Endodermal cell (in vitro differentiated cells): ENCODE measurements at places on chromosomes 4 and X.

- DNase-seq = no peak
These were observed 8.4 kb downstream of the RPL39 start for GRCh38 chrX:119783026-119783425.

DNA sequence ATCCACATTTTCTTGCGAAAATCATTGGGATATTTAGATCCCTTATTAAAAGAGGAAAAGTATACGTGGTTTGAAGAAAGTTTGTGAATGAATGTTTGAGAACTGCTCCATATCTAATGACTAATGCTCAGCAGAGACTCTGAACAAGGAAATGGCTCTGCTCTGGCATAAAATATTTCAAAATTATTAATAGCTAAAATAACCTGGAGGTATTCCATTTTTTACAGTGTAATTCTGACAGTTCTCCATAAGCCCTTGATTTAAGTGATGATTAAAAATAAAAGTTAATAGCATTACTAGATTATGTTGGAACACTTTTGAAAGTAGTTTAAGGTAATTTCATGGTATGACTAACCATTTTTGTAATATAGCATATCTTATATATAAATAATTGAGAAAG is 1276.9 kb upstream of the TENM3 start:
- no peak for DNase-seq

GRCh38 chr4:48985602-48985975 is 486 bp upstream of the CWH43 start:
- no peak for DNase-seq

DNA sequence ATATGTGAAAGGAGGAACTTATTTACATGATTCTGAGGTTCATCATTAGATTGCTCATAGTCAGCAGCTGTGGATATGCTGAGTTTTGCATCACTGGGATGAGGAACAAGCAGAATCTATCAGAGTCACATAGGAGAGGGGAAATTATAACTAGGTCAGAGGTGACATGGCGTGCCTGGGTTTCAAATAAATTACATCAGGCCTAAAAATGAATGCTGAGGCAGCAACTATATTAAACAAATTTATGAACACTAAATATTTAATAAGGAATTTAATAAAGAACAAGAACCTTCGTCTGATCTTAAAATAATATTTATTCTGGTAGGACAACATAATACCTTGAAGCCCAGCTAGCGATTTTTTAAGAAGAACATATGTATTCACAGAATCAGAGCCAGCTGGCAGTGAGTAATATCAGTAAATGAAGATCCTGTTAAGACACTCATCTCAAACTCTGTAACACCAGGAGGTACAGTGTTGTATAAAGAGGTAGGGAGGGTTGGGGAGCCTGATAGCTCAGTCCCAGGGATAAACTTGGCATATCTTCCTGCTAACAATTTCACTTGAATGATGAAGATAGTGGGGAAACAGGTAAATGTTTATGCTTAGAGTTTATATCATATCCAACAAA is 60.9 kb upstream of the HS3ST1 start:
- DNase-seq = no peak

DNA sequence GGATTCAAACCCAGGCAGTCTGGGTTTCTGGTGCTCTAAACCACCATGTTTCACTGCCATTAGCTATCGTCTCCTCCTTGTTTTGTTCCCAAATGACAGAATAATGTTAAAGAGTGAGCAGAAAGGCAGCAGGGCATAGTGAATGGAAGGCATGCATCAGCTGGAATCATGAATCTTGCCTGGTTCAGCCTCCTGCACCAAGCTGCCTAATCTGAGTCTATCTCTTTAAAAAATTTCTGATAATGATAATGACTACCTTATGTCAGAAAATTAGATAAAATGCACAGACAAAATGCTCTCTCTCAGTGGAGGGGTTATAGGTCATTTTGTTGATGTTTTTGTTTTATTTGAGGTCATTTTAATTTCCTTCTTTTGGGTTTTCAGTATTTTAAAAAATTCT is 187.4 kb downstream of the RASL11B start:
- DNase-seq = no peak

GRCh38 chr4:149199594-149199993 is 616.0 kb downstream of the IQCM start:
- DNase-seq = no peak

DNA sequence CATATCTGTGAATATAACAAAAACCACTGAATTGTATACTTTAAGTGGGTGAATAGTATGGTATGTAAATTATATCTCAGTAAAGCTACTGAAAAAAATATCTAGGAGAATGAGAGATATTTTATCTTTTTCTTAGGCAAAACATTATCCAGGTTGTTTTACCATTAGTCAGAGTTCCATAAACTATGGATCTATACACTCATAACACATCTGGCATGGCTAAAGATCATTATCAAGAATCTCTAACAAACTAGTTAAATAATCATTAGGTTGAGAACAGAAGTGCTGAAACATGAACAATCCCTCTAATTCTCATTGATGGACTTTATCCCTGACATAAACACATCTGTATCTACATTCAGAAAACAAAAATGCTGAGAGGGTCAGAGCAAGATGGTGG is 15.6 kb downstream of the MED14 start:
- no peak for DNase-seq

DNA sequence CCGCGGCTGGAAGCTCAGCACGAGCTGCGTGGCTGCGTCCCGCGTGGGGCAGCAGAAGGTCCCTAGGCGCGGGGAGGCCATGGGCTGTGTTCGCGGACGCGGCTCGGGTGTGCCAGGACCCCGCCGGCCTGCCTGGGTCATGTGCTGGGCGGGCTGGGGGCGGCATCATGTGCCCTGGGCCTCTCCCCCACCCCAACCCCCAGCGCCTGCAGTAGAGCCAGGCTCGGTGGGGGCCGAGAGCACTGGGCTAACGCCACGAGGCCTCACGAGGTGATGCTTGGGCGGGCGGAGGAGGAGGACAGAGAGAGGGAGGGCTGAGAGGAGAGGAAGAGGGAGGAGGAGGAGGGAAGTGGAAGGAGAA is at the start of gene GPR143:
Gene GPR143, minus strand, starts transcription at position 111 of the 361 bp plus-strand sequence. Its CDS starts 30 bp downstream, at position 81.
- DNase-seq = peak; percentile 73

DNA sequence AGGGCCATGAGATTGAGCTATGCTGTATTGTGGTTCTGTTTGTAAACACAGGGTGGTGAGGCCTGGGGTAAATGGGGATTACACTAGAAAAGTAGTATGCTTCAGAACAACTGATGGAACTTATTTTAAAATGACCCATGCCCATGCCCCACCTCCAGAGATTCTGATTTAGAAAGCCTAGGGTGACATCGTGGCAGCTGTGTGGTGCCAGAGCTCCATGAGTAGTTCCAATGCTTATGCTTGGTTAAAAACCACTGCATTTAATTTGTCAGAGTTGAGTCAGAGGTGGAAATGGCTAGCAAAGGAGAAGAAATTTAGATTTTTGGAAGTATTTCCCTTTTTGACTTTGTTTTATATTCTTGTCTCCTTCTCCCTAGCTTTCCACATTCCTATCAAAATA is 63.4 kb upstream of the PDE5A start:
- no peak for DNase-seq

GRCh38 chr4:91916219-91916618 is 387.5 kb upstream of the GRID2 start:
- DNase-seq = no peak

- DNase-seq = no peak
These were observed 358.4 kb downstream of the NLGN4X start for GRCh38 chrX:5870238-5870637.

DNA sequence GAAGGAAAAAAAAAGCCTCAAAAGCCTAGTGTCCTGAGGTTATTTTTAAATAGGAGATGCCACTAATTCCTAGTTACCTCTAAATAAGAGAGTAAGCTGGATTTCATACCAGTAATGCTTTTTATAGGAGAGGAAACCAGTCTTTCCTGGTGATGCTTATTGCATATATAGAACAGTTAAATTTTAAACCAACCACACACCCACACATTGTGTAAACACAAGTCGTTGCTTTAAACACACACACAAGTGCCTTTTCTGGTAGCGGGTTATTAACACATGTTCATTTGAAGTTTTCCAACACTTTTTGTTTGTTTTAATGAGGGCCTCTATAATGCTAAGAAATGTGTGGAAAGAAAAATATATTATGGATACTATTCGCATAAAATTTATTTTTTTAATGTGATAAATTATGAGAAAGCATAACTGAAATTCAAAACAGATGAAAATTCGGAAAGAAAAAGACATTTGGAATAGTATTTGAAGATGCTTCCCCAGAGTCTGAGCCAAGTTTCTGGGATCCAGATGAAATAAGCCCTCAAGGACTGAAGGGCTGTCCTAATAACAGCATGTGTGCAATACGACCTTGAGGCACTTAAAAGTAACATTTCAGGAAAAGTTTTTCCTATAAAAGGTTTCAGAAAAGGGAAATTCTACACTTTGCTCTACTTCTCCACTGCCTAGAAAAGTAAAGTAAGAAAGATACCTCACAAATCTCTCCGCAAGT is 2.0 kb downstream of the ANTXR2 start:
- DNase-seq = no peak

DNA sequence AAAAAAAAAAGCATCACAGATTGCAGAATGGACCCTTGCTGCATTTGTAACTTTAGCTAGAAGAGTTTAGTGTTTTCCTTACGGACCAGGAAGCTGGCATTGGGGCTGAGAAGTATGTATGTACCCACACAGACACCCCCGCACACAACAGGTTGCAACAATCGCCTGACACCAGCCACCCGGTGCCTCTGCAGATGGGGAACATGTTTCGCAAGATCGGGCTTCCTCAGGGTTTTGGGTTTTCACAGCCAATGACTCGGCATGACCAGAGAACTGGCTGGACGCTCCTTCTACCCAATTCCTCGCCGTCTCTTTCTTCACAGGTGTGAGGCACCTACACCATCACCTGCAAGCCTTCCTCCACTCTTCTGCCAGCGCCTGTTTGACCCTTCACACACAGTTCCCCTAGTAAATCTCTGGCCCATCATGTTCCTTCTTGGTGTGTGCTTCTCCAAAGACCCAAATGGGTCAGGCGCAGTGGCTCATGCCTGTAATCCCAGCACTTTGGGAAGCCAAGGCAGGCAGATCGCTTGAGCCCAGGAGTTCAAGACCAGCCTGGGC is 70.4 kb downstream of the DHRSX start:
- no peak for DNase-seq

DNA sequence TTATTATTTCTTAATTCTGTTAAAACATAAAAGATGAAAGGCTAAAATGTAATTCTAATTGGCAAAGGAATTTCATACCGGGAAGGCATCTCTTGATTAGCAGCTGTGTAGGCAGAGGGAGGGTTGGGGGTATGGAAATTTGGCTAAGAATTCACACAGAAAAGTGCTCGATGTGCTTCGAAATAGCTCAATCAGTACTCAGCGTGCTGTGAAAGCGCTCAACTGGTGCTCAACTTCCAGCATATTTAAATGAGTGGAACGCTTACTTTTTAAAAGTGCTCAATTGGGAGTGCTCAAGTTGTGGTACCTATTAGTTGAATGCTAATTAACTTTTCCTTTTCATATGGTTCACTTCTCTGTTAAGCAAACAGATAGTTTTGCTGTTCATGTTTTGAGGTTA is 695.9 kb upstream of the ATOH1 start:
- DNase-seq = no peak

GRCh38 chrX:81348388-81348787 is 146.5 kb downstream of the SH3BGRL start:
- DNase-seq = no peak

- DNase-seq = no peak
These were observed 975.4 kb upstream of the NDST4 start for GRCh38 chr4:116088771-116089170.

GRCh38 chr4:184335520-184335919 is 117.8 kb upstream of the ENPP6 start:
- no peak for DNase-seq

GRCh38 chrX:63513825-63514568 is 162.9 kb upstream of the SPIN4 start:
- no peak for DNase-seq

GRCh38 chr4:85854546-85854945 is 379.6 kb downstream of the ARHGAP24 start:
- DNase-seq = no peak

GRCh38 chr4:56186808-56187523 is 200.3 kb downstream of the AASDH start:
- DNase-seq = peak; percentile 75

GRCh38 chr4:117637347-117637746 is 396.9 kb upstream of the NDST3 start:
- no peak for DNase-seq

DNA sequence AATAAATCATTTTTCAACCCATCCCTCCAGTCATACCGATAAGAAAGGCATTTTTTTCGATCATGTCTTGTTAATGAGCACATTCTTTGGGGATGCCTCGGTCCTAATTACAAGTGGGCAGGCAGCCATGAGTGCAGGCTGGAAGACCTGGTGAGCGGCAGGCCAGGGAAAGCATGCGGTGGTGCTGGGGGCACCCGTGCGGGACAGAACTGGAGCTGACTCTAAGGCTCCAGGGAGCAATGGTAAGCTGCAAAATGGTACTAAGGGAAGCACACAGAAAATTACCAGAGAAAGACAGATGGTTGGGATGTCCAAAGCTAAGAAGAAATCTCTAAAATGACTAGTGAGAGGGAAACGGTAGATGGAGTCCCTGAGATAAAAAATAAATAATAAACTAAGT is 411.0 kb upstream of the AGA start:
- DNase-seq = no peak

- no peak for DNase-seq
These were observed 33.7 kb upstream of the SPP1 start for GRCh38 chr4:87941537-87942392.

GRCh38 chr4:173535957-173536356 is 5.9 kb upstream of the HAND2 start:
- no peak for DNase-seq

GRCh38 chr4:140448162-140448561 is 20.7 kb upstream of the CLGN start:
- DNase-seq = no peak

DNA sequence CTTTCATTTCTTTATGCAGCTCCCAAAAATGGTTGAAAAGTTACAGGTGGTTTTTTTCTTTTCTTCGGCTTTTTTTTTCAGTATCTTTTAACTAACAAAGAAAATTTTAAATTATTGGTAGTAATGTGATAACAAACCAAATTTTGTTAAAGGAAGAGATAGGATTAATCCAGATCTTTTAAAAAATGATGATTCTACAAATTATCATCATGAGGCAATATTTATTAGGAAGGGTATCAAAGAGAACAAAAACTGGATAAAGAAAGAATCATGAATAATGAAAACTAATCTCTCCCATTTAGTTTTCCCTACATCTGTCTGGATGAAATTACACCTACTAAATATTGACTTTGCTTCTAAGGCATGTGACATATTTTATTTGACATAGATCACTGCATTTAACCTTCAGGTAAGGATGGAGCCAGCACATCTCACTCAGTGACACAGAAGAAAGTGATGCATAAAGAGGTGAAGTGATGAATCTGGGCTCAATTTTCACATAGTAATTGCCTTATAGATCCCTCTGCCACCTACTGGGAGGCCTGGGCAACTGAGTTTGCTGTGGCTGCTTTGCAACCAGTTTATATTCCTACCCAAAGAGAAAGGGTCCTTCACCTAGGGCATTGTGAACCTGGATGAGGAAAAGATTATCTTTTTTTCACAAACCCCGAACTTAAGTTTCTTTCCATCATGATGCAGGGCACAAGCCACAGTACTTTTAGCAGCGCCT is 155.6 kb downstream of the HNRNPD start:
- DNase-seq = no peak
